Activated T-cell treated with anti-CD3 and anti-CD28 coated beads, Interleukin-2, amount 50 U/mL, for 4 hours (primary cell): ENCODE measurements at places on chromosomes 3 and 15. TPM values are rescaled to one million over a fixed set of nuclear protein-coding genes. Genes with fewer than 3 reads are reported as not detected.

The CCDC14 gene
- 22.6 TPM for total RNA-seq

The CXCR6 gene
- total RNA-seq: 1.6 TPM

DNA sequence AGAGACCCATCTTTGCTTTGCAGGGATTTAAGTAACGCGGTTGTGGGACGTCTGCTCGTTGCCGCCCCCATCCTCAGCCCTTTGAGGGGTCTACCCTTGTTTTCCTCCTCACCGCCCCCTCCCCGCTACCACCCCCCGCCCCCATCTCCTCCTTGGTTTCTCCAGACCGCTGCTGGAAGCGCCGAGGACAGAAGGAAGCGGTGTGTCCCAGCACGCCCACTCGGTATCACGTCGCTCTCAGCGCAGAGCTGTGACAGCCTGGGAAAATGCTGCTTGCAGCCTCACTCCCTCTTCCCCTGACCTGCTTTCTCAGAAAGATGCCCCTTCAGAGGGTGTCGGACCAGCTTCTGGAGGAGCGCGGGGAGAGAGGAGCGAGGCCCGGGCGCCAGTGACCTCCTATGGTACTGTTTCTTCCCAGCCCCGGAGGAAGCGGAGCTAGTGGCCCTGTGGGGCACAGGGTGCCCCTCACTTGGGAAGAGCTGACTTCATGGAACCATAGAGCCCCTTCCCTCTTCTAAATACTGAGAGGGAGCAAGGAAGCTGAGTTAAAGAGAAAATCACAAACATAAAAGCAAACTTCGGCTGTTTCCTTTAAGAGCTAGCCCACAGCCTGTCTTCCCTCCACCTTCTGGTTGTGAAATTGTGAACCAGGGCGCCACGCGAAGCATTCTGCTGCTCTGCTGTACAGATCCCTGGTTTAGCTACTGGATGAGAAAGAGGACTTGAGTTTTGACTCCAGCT is 698 bp downstream of the IL1RAP start:
- peak; percentile 6 for DNase-seq

GRCh38 chr3:194312743-194313281 is 38.3 kb downstream of the CPN2 start:
- no peak for DNase-seq

GRCh38 chr15:71899674-71900073 is 89.3 kb downstream of the NR2E3 start:
- no peak for DNase-seq

- no peak for DNase-seq
These were observed 68.7 kb downstream of the SMAD6 start for GRCh38 chr15:66770518-66771350.

GRCh38 chr3:170483485-170484262 is 65.0 kb downstream of the CLDN11 start:
- DNase-seq: no peak

GRCh38 chr3:53725387-53725995 is 120.7 kb downstream of the CHDH start:
- no peak for DNase-seq

GRCh38 chr15:66692808-66693596 is 9.0 kb upstream of the SMAD6 start:
- DNase-seq: no peak

DNA sequence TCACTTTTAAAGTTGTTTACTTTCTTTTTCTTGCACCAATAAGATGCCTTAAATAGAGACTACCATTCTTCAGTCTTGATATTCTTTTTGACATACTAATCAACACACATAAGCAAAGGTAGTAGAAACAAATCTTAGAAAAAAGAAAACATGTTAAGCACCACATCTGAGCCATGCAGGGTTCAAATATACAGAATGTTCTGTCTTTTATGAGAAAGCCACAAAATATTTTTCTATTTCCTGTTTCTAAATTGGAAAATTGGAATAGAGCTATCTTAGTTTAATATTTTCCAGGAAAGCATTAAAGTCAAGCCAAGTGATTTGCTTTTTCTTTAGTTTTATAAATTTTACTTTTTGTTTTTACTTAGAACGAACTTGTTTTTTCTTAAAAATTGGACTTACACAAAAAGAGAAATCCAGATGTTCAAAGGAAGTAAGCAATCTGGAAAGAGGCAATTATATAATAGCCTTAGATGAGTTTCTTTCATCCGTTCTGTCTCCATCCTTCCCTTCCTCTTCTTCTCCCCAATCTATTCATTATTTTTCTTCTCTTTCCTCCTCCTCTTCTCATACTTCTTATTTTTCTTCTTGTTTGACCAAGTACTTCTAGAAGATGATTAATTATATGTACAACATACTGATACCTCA is 731.7 kb downstream of the SQOR start:
- no peak for DNase-seq

GRCh38 chr3:184786280-184786941 is 25.6 kb upstream of the VPS8 start:
- no peak for DNase-seq

DNA sequence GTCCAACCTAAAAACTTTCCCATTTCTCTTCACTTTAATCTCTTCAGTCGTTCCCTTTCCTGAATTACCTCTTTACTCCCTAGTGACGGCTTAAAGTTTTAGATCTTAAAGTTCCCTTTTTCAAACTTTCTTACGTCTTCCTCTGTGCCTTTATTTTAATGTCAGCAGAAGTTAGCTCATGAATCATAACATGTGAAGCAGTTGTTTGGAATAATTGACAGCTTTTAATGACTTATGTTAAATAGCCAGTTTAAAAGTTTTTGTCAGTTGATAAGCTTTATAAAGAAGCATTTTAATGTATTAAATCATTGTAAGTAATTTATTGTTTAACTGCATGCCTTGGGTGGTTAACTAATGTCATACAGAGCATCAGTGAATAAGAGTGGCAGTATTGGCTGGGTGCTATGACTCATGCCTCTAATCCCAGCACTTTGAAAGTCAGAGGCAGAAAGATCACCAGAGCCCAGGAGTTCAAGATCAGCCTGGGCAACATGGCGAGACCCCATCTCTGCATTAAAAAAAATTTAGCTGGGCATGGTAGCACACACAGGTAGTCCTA is 33.9 kb downstream of the PIK3CA start:
- DNase-seq: no peak

- DNase-seq: no peak
These were observed 48.3 kb downstream of the MAP6D1 start for GRCh38 chr3:183777016-183777618.

DNA sequence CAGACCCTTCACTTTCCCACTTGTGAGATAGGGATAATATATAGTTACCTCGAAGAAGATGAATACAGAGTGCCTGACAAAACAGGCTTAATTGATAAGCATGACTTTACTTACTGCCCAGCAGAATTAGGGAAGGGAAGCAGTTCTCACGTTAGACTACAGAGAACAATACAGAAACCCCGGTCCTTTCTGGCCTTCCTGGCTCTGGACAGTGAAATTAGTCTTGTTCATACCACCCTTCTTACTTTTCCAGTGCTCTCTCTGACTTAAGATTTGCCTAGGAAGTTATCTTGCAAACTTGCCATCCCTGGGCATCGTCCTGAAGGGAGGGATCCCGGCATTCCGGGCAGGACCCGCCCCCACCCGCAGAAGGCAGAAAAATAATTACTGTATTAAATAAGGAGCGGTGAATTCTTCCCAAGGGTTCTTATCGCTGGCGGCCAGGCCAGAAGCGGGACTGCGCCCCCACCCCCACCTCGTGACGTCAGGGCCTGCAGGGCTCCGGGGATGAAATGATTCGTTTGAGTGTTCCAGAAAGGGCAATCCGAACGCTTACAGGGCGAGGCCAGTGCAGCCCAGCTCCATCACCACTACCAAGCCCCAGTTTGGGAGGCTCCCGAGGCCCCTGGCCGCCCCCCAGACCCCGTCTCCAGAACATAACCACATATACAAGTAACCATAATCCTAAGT is 8.4 kb downstream of the SOX2 start:
- no peak for DNase-seq

DNA sequence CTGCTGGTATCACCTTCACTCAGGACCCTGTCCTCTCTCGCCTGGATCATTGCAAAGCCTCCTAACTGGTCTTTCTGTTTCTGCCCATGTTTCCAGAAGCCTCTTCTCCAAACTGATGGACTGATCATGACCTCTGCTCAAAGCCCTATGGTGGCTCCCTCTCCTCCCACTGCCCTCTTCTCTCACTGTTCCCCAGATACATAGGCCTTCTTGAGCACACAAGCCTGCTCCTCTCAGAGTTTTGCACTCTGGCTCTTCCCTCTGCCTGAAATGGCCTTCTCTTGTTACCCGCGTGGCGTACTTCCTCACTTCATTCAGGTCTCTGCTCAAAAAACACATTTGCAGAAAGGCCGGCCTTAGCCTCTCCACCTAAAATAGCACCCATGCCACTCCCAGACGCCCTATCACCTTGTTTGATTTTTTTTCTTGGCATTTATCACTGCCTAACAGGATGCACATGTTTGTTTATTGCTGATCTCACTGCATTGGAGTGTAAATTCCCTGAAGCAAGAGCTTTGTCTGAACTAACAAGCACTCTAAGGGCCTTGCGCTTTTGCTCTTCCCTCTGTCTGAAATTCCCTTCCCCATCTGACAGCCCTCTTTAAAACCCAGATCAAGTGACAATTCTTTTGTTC is 1.4 kb upstream of the ETFA start:
- DNase-seq: no peak

DNA sequence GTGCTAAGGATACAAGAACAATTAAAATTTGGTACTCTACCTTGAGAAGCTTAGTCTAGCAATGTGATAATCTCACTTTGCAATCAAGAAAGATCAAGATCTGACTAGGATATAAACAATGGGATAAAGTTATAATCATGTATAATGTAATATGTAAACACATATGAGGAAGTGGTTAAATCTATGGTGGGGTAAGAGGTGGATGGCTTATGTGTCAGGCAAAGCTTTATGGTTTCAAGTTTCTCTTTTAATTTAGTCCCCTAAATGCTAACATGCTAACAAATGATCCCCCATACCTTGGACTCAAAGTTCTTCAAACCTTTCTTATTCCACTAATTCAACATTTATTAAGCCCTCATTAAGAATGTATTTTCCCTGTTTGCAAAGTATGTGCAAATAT is 2.5 kb downstream of the RSL24D1 start:
- DNase-seq: no peak

GRCh38 chr3:32392536-32393302 is 1.1 kb downstream of the CMTM7 start:
- no peak for DNase-seq

- no peak for DNase-seq
These were observed 57.5 kb downstream of the LPP start for GRCh38 chr3:188211476-188211875.

GRCh38 chr3:106381286-106381938 is 512.6 kb upstream of the CBLB start:
- no peak for DNase-seq

The EXD1 gene
- not detected for total RNA-seq

GRCh38 chr3:196203846-196204245 is 7.4 kb downstream of the ZDHHC19 start:
- no peak for DNase-seq

The RHOV gene
- 0.35 TPM for total RNA-seq

- DNase-seq: no peak
These were observed 176.0 kb upstream of the SLC24A5 start for GRCh38 chr15:47944637-47945288.

The B3GALNT1 gene
- 2.4 TPM for total RNA-seq

GRCh38 chr3:106485217-106485616 is 616.4 kb upstream of the CBLB start:
- no peak for DNase-seq

GRCh38 chr3:31896648-31897433 is 84.2 kb downstream of the OSBPL10 start:
- DNase-seq: no peak

The CACNA1D gene
- 0.51 TPM for total RNA-seq

The COLQ gene
- 1.2 TPM for total RNA-seq

DNA sequence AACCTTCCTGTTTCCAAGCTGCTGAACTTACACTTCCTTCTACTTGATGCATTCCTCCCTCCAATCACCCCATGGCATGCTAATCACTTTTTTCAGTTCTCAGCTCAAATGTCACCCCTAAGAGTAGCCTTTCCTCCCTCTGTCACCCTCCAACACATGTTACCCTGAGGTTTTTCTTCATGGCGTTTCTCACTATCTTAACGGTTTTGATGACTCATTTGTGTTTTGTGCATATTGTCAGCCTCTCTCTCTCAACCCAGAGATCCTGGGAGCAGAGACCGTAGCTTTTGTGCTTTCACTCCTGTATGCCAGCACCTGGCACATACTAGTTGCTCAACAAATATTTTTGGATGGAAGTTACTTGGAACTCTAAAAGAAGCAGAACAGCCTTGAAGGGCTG is 24.5 kb downstream of the LRRC3B start:
- no peak for DNase-seq

DNA sequence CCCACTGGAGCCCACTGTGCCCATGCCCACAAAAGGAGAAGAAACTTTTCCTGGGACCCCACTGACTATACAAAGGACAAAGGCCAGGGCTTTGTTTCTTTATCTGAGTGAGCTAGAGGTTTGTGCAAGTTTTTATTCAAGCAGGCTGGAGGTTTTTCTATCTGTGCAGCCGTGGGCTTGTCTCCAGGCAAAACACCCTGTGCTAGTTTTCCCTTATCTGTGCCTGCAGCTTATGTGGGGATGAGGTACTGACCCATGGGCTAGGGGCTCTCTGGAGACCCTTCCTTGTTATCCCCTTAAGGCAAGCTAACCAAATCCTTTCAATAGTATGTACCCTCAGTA is 545.5 kb downstream of the ZPLD1 start:
- DNase-seq: no peak

- DNase-seq: no peak
These were observed 984.8 kb downstream of the FHIT start for GRCh38 chr3:60266444-60266843.

GRCh38 chr15:41878355-41878699 is 15.5 kb downstream of the SPTBN5 start:
- DNase-seq: no peak

The GNB5 gene
- 9.0 TPM for total RNA-seq

DNA sequence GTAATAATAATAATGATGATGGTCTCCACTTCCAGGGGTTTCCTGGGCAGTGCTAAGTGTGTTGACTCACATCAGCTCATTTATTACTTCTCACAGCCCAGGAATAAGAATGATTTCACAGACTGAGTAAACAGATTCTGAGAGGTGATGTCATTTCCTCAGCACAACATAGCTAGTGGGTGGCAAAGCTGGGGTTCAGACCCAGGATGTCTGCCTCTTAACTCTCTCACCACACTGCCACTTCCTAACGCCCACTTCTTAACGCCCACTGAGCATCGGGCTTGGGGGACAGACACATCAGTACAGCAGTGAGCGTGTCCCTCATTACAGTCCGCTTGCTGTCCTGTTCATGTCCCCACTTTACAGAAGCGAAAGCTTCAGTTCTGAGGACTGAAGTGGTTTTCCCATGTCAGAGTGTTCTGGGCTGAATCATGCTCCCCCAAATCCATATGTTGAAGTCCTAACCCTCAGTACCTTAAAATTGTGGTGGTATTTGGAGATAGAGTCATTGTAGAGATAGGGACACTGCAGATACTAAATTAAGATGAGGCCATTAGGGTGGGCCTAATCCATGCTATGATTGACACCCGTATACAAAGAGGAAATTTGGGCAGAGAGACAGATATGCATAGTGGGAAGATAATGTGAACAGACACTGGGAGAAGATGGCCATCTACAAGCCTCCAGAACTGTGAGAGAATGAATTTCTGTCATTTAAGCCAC is 68.0 kb downstream of the ATP2B2 start:
- peak; percentile 61 for DNase-seq

- DNase-seq: no peak
These were observed 14.2 kb upstream of the ULK3 start for GRCh38 chr15:74857082-74857655.
